Large intestine (tissue), 12 donors: ENCODE measurements at places on chromosomes 7 and 10. TPM values are rescaled to one million over a fixed set of nuclear protein-coding genes. Genes with fewer than 3 reads are reported as not detected.

GRCh38 chr10:65394502-65395297, 1531.1 kb upstream of the LRRTM3 start:
- H3K27me3 ChIP-seq: no peaks in the 10 kb centered on the region
- DNase-seq: no peak
- H3K4me3 ChIP-seq: no peak overlapping the region
- H3K4me1 ChIP-seq: no peaks in the 10 kb centered on the region
- no peaks in the 10 kb centered on the region for H3K36me3 ChIP-seq

DNA sequence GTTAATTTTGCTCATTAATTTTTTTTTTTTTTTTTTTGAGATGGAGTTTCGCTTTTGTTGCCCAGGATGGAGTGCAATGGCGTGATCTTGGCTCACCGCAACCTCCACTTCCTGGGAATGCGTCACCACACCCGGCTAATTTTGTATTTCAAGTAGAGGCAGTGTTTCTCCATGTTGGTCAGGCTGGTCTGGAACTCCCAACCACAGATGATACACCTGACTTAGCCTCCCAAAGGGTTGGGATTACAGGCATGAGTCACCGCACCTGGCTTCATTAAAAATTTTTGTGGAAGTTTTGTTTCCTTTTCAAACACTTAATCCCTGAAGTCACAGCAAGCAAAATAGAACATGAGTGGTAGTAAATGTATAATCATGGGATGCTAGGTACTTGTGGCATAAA, 857.2 kb upstream of the PHF14 start:
- no peak overlapping the region for H3K4me3 ChIP-seq
- H3K4me1 ChIP-seq: no peaks in the 10 kb centered on the region
- no peaks in the 10 kb centered on the region for H3K27me3 ChIP-seq

GRCh38 chr7:25206765-25207164, 21.5 kb downstream of the NPVF start:
- no peaks in the 10 kb centered on the region for H3K27me3 ChIP-seq
- H3K4me1 ChIP-seq: peaks cover 5% of the 10 kb centered on the region
- H3K36me3 ChIP-seq: no peaks in the 10 kb centered on the region
- no peak overlapping the region for H3K27ac ChIP-seq
- no peak overlapping the region for H3K4me3 ChIP-seq
- DNase-seq: peak; percentile 15

- DNase-seq: no peak
- no peaks in the 10 kb centered on the region for H3K4me1 ChIP-seq
- H3K27me3 ChIP-seq: no peaks in the 10 kb centered on the region
- H3K27ac ChIP-seq: no peak overlapping the region
- no peak overlapping the region for H3K4me3 ChIP-seq
- peaks cover 25% of the 10 kb centered on the region for H3K36me3 ChIP-seq
These were observed 23.0 kb downstream of the ZNF33B start for GRCh38 chr10:42615419-42615818.

- DNase-seq: no peak
- H3K27ac ChIP-seq: peak overlapping the region; percentile 30
- peaks cover 11% of the 10 kb centered on the region for H3K4me1 ChIP-seq
- no peak overlapping the region for H3K4me3 ChIP-seq
- H3K27me3 ChIP-seq: no peaks in the 10 kb centered on the region
These were observed 58.0 kb downstream of the LCOR start for GRCh38 chr10:96890172-96890513.

DNA sequence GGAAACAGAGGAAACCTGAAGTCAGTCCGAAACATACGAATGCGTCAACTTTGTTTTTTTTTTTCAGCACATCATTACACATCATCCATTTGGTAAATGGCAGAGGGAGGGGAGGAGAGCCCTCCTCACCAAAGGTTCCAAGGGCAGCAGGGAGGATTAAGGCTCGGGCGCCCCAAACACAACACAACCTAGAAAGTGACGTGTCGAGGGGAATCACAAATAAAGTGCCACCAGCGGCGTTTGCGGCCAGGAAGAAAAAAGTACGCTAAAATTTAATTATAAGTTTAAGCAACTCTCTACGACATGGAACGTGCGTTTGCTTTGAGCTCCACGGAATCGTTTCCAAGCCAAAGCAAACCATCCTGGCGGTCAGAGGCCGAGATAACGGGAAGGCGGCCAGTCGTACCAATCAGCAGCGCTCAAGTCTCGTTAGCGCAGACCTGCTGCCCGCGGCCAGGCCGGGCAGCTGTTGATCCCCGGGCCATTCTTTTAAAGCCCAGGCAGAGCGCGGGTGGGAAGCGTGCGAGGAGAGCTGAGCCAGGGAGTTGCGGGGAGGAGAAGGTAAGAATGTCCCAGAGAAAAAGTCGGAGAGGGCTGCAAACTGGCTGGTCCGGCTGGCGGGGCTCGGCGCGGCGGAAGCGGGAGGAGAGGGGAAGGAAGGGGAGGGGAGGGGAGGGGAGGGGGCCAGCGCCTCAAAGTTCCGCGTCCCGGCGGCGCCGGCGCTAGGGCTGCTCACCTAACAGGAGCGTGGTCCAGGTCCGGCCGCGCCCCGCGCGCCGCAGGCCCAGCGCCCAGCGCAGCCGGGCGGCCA, 719 bp downstream of the DPY19L1 start:
- H3K4me3 ChIP-seq: peak overlapping the region; percentile 48
- peak overlapping the region; percentile 1 for H3K27ac ChIP-seq
- H3K36me3 ChIP-seq: no peaks in the 10 kb centered on the region
- no peaks in the 10 kb centered on the region for H3K4me1 ChIP-seq
- no peaks in the 10 kb centered on the region for H3K27me3 ChIP-seq
- peak; percentile 33 for DNase-seq

- H3K36me3 ChIP-seq: no peaks in the 10 kb centered on the region
- H3K4me3 ChIP-seq: no peak overlapping the region
- H3K27me3 ChIP-seq: no peaks in the 10 kb centered on the region
These were observed 117.3 kb upstream of the CDK6 start for GRCh38 chr7:92953657-92954056.

- peaks cover 6% of the 10 kb centered on the region for H3K4me1 ChIP-seq
- H3K36me3 ChIP-seq: no peaks in the 10 kb centered on the region
- H3K27ac ChIP-seq: no peak overlapping the region
- no peaks in the 10 kb centered on the region for H3K27me3 ChIP-seq
- no peak overlapping the region for H3K4me3 ChIP-seq
- DNase-seq: peak; percentile 49
These were observed 55.0 kb upstream of the SHH start for GRCh38 chr7:155867280-155867679.

- peak; percentile 61 for DNase-seq
- H3K27ac ChIP-seq: no peak overlapping the region
- peaks cover 41% of the 10 kb centered on the region for H3K27me3 ChIP-seq
- H3K4me1 ChIP-seq: no peaks in the 10 kb centered on the region
These were observed 112.7 kb downstream of the SLIT1 start for GRCh38 chr10:97072851-97073665.

GRCh38 chr7:101740981-101741725, 76.3 kb upstream of the CUX1 start:
- peaks cover 4% of the 10 kb centered on the region for H3K4me1 ChIP-seq
- H3K4me3 ChIP-seq: no peak overlapping the region
- no peak overlapping the region for H3K27ac ChIP-seq
- H3K27me3 ChIP-seq: no peaks in the 10 kb centered on the region
- no peaks in the 10 kb centered on the region for H3K36me3 ChIP-seq

- H3K4me3 ChIP-seq: no peak overlapping the region
- H3K4me1 ChIP-seq: no peaks in the 10 kb centered on the region
- H3K27ac ChIP-seq: no peak overlapping the region
- no peaks in the 10 kb centered on the region for H3K27me3 ChIP-seq
These were observed 5.6 kb downstream of the PTN start for GRCh38 chr7:137337902-137338301.

DNA sequence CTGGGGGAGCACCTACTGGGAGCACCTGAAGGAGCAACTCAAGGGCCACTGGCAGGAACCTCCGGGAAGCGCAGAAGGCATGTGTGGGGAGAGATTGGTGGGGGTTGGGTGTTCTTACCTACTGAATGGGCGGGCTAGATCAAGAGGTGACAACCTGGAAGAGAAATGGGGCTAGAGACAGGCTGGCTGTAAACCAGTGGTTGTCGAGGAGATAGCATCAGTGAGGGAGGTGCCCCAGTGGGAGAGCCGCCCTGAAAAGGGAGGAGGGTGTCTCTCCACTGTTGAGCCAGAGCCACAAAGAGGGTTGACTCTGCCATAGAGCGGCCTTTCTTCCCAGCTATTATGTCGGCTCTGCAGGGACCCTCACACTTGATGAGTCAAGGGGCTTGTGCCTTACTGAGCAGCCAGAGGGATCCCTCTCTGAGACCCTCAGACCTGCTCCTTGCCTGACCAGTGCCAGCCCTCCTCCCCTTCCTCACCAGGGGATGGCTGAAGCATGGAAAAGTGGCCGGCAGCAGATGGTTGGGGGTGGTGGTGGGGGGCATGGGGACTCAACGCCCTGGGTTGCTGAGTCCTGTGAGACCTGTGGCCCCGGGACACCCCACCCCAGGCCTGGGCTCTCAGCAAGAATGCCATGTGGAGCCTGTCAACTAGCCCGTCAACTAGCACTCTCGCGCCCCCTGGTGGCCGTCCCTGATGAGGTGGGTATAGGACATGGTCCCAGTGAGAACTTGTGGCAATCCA, 36.4 kb upstream of the PURB start:
- H3K27me3 ChIP-seq: no peaks in the 10 kb centered on the region
- no peak overlapping the region for H3K27ac ChIP-seq
- H3K36me3 ChIP-seq: no peaks in the 10 kb centered on the region
- no peak overlapping the region for H3K4me3 ChIP-seq
- H3K4me1 ChIP-seq: no peaks in the 10 kb centered on the region

GRCh38 chr10:67990093-67990492, 85.0 kb downstream of the HERC4 start:
- H3K36me3 ChIP-seq: peaks cover 23% of the 10 kb centered on the region
- H3K4me1 ChIP-seq: no peaks in the 10 kb centered on the region

- no peak for DNase-seq
- H3K4me3 ChIP-seq: no peak overlapping the region
- no peaks in the 10 kb centered on the region for H3K4me1 ChIP-seq
- H3K27ac ChIP-seq: no peak overlapping the region
These were observed 167.6 kb downstream of the ANK3 start for GRCh38 chr10:60222047-60222446.

GRCh38 chr10:101650863-101651262, 44.1 kb downstream of the FBXW4 start:
- no peak overlapping the region for H3K4me3 ChIP-seq
- H3K36me3 ChIP-seq: peaks cover 66% of the 10 kb centered on the region
- DNase-seq: no peak
- no peaks in the 10 kb centered on the region for H3K27me3 ChIP-seq
- H3K27ac ChIP-seq: no peak overlapping the region
- H3K4me1 ChIP-seq: no peaks in the 10 kb centered on the region

GRCh38 chr7:831596-832166, 595 bp upstream of the SUN1 start:
- H3K27ac ChIP-seq: peak overlapping the region; percentile 46
- H3K36me3 ChIP-seq: peaks cover 25% of the 10 kb centered on the region
- H3K4me1 ChIP-seq: peaks cover 6% of the 10 kb centered on the region
- no peaks in the 10 kb centered on the region for H3K27me3 ChIP-seq

DNA sequence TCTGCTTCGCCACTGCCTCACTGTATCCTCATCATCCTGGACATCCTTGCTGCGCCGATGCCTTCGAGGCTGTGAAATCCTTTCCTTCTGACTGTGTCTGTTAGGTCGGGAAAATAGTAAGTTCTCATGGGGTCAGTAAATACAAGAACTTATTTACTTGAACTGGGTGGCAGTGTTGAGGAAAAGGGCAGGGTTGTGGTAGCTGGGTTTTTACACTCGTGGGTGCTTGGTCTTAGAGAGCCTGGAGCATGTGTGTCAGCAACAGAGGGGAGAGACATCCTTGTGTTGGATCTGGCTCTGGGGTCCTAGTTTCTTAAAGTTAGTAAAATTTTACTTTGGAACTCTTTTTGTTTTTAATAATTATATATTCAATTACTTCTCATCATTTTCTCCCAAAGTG, 112.9 kb upstream of the GATA3 start:
- no peak for DNase-seq
- no peaks in the 10 kb centered on the region for H3K27me3 ChIP-seq
- no peak overlapping the region for H3K4me3 ChIP-seq
- H3K36me3 ChIP-seq: no peaks in the 10 kb centered on the region

DNA sequence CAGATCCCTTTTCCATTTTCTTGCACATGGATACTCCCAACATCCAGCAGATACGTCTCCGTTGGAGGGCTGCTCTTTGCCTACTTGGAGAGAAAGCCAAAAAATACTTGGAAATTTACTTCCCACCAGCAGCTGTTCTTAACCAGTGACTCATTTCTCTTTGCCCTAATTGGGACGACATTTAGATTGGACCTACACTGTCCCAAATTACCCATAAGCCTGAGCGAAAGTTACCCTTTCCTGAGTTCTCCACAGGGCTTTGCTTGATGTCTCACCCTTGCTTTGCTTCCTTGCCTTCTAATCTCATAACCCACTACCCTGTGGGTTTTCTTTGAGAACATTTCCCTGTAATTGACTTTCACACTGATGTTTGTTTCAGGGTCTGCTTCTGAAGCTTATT, 48.1 kb downstream of the SAMD8 start:
- DNase-seq: no peak
- H3K4me3 ChIP-seq: no peak overlapping the region
- no peak overlapping the region for H3K27ac ChIP-seq
- no peaks in the 10 kb centered on the region for H3K27me3 ChIP-seq
- H3K4me1 ChIP-seq: no peaks in the 10 kb centered on the region

GRCh38 chr10:72616716-72617115, 9.2 kb downstream of the MICU1 start:
- no peak overlapping the region for H3K27ac ChIP-seq
- H3K4me3 ChIP-seq: no peak overlapping the region
- no peaks in the 10 kb centered on the region for H3K27me3 ChIP-seq
- DNase-seq: no peak
- no peaks in the 10 kb centered on the region for H3K36me3 ChIP-seq
- H3K4me1 ChIP-seq: no peaks in the 10 kb centered on the region

GRCh38 chr7:128405471-128406313, 4.1 kb downstream of the IMPDH1 start:
- peaks cover 2% of the 10 kb centered on the region for H3K36me3 ChIP-seq
- peak; percentile 58 for DNase-seq
- H3K27me3 ChIP-seq: peaks cover 24% of the 10 kb centered on the region
- peaks cover 13% of the 10 kb centered on the region for H3K4me1 ChIP-seq

- H3K4me3 ChIP-seq: no peak overlapping the region
- no peak for DNase-seq
- no peaks in the 10 kb centered on the region for H3K4me1 ChIP-seq
These were observed 50.3 kb downstream of the ADCYAP1R1 start for GRCh38 chr7:31102151-31102972.

- no peaks in the 10 kb centered on the region for H3K27me3 ChIP-seq
- DNase-seq: no peak
- H3K4me3 ChIP-seq: no peak overlapping the region
These were observed 329.9 kb downstream of the PTPRN2 start for GRCh38 chr7:158257516-158258410.

DNA sequence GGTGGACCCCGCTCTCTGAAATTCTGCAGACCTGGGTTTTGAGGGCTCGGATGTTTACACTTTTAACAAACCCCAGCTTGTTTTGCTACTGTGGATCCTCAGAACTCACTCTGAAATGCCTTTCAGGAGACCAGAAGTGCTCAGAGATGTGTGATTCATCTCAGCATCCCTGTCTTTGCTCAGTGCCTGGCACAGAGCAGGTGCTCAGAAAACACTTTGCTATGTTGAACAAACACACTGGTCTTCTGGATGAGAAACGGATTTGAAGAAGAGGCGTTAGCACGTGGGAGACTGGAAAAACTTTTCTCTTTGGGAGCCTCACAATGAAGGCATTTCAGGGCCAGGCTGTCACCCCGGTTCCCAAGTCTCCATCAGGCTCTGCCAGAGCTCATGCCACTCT, 53.3 kb downstream of the SH3PXD2A start:
- peaks cover 52% of the 10 kb centered on the region for H3K4me1 ChIP-seq
- peaks cover 13% of the 10 kb centered on the region for H3K36me3 ChIP-seq
- no peak for DNase-seq

The VWA2 gene
- 4.6 TPM for polyA plus RNA-seq

The TMEM196 gene
- polyA plus RNA-seq: 0.79 TPM

The PRLHR gene
- 1.1 TPM for polyA plus RNA-seq
